Hippocampal formation (tissue), 2 donors: ENCODE measurements at places on chromosomes 1 and 21.

DNA sequence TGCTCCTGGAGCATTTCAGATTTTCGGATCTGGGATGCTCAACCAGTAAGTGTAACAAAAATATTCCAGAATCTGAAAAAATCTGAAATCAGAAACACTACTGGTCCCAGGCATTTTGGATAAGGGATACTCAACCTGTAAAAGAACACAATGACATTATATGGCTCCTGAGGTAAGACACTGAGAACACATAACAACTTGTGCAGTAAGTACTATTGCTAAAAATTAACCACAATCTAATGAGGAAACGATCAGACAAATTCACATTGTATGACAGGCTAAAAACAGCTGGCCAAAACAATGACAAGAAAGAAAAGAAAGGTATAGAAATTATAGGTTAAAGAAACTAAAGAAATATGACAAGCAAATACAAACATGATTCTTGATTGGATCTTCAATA is 54.9 kb downstream of the LTN1 start:
- no peak for DNase-seq

DNA sequence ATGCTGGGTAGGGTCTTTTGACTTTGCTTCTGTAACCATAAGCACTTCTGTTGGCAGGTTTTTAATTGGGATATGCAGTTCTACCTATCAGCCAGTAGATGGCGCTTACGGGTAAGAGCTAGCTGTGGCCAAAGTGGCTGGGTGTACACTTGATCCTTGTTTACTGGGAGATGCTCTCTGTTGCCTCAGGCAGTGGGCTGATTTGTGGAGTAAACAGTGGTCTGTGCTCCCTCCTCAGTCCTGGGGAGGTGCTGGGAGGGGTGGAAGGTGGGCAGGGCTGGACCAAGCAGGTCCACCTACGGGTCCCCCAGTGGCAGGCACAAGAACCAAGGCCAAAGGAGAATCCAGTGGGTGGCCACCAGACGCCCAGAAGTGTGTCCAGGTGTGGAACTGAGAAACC is 43.4 kb downstream of the RALGPS2 start:
- peak; percentile 16 for DNase-seq

GRCh38 chr1:116408803-116409720 is 36.0 kb downstream of the ATP1A1 start:
- DNase-seq: no peak

DNA sequence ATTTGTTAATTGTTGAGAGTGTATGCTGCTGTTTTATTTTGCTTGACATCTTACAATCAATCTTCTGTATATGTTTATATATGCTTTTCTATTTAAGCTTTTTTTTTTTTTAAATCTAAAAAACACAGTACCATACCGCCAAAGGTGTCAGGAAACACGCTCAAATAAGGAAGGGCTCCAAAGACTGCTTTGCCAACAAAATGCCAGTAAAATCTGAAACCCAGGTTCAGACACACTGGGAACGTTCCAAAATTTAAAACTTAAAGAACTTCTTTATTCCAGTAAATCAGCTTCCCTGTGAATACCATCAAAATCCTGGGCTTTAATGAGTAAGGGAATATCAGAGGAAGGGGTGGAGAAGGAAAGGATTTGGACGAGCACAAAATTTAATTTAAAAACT is 87.3 kb downstream of the SIM2 start:
- DNase-seq: no peak
